Stimulated activated effector memory CD8-positive, alpha-beta T cell treated with anti-CD3 and anti-CD28 coated beads, Interleukin-12 subunit alpha, Interleukin-12 subunit beta, amount 100 ng/mL, for 72 hours (primary cell): ENCODE measurements at places on chromosomes 6 and 20.

GRCh38 chr6:31525932-31526591 is 2.7 kb upstream of the MCCD1 start:
- no peak for DNase-seq

GRCh38 chr6:72770959-72771358 is 149.1 kb downstream of the KCNQ5 start:
- DNase-seq = no peak

DNA sequence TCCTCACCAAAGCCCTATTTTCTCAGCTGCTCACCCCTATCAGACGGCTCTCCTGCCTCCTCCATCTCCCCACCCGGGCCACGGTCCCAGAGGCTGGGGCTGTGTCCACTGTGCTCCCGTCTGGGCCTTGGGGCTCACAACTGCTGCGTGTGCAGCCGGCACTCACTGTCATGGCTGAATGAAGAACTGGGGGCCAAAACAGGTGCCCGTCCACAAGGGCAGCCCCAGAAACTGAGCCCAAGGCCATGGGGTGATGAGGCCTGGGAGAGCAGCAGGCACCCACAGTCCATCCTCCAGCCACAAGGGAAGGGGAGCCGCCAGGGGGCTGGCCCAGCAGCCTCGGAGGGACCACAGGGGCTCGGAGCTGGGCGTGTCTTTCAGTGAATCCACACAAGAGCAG is 159.5 kb downstream of the DLL1 start:
- DNase-seq = no peak

DNA sequence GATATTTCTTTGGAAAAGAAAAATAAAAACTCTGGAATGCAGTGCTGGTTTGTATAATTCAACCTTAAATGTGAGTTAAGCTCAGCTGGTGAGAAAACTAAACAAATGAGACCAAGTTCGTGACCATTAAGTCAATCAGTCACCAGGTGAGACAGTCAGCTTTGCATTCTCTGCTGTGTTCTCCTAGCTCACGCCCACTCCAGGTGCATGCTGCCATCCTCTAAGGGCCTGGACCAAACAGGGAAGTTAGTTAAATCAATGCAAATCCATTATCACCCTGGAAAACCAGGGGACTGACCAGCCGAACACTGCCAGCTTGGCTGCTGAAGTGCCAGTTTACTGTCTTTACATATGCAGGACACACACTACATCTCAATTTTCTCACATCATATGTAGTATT is 7.2 kb downstream of the TPBG start:
- DNase-seq = no peak

- DNase-seq = no peak
Observed at GRCh38 chr6:137259349-137259748, 40.2 kb upstream of the IFNGR1 start.

DNA sequence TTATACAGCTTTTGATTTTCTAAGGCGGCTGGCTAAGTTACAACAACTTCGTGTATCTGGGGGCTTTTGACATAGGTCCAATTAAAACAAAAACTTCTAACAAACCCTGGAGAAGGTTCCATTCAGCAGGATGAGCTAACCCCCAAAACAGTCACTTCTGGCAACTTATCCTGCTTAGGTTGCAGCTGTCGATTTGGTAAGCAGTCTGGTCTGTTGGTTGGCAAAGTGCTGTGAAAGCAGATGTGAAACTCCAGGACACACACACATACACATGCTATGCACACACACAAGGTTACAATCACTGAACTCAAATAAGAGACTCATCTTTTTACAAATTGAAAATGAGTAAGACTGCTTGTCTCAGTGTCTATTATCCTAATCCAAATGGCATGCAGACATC is 119.0 kb upstream of the STMND1 start:
- DNase-seq = no peak
